AG04449 (cell line): ENCODE measurements at places on chromosomes 2 and 18.

DNA sequence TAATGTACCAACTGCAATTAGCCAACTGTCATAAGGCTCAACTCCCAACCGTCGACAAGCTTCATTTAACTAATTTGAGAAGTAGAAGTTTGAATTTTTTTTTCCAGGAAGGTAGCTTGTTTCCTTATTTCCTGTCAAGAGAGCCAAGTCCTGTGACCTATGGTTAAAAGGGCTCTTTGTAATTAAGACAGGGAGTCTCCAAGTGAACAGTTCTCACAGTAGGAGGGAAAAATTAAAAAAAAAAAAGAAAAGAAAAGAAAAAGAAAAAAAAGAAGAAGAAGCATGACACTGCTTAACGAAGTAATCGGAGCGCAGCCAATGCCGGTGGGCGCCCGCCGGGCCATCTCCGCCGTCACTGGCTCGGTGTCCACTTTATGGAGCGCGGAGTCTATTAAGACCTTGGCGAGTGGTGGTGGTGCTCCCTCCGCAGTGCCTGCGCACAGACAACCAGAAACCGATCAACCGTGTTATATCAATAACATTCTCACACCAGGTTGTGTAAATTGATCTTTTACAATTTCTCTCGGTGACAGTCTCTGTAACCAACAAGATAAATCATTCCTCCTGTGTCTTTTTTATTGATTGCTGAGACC lies 197.2 kb upstream of the POU3F3 start:
- DNase-seq = no peak

DNA sequence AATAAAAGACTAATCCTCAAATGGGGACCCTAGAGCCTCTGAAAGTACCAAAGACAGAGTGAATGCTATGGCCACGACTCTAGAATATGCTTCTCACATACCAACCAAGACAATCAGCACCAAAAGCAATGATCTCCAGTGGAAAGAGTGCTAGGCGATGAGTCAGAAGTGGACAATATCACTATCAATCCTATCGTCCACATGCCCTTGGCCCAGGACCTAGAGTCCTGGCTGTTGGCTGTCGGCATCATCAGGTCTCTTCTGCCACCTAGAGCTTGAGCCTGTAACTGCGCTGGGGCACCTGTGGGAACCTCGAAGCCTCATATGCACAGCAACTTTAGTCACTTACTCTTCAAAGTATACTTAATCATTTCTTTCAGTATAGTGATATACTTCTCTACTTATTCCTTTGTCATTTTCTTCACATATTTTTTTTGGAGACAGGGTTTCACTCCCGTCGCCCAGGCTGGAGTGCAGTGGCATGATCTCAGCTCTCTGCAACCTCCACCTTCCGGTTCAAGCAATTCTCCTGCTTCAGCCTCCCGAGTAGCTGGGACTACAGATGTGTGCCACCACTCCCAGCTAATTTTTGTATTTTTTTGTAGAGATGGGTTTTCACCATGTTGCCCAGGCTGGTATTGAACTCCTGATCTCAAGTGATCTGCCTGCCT lies 29.7 kb downstream of the NOL10 start:
- DNase-seq = peak; percentile 50

GRCh38 chr2:140473851-140474250 lies 1657.0 kb downstream of the LRP1B start:
- DNase-seq = no peak

- DNase-seq = no peak
These were observed 55.1 kb downstream of the ATP8B1 start for GRCh38 chr18:57747809-57748680.

- DNase-seq = no peak
These were observed 8.8 kb downstream of the PPM1G start for GRCh38 chr2:27400348-27401135.

DNA sequence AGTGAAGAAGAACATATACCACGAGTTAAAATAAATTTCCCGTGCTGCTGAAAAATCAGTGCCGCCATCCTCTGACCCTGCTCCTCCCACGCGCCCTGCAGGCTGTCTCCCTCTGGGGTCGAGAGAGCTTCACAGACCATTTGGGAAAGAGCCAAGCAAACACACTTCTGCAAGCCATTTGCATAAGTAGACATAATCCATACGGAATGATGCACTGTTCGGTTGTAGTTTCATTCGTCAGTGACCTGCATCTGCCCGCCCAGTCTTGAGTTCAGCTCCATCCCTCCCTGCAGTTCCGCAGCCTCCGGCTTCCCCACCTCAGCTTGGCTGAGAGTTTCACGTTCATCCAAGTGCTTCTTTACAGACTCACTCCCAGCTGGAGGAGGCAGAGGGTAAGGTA lies 69.6 kb downstream of the TRAPPC12 start:
- DNase-seq = no peak

DNA sequence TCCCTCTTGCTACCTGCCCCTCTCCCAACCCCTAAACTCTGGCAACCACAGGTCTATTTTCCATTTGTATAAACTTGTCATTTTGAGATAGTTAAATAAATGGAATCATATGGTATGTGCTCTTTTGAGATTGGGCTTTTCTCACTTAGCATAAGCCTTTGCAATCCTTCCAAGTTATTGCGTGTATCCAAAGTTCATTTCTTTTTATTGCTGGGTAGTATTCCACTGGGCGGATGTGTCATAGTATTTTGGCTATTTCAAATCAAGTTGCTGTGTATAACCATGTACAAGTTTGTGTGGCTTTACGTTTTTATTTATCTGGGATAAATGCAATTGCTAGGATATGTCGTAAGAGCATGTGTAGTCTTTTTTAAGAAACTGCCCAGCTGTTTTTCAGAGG lies 55.5 kb upstream of the CUL3 start:
- no peak for DNase-seq

DNA sequence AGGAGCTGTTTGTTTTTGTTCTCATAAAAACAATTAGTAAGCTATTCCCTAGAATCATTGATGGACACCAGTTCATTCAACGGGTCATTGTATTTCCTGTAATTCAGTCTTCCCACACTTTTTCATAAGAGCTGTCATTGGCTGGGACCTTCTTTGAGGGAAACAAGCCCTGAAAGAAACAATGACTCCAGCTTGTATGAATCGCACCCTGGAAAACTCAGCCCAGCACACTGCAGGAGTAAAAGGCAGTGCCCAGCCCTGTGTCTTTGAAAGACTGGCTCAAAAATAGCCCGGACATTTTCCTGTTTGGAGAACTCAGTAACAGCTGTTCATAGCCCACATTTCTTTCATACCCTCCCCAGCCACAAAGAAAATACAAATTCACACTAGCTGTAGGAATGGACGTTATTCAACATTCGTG lies 81.5 kb downstream of the NCKAP5 start:
- DNase-seq = no peak

DNA sequence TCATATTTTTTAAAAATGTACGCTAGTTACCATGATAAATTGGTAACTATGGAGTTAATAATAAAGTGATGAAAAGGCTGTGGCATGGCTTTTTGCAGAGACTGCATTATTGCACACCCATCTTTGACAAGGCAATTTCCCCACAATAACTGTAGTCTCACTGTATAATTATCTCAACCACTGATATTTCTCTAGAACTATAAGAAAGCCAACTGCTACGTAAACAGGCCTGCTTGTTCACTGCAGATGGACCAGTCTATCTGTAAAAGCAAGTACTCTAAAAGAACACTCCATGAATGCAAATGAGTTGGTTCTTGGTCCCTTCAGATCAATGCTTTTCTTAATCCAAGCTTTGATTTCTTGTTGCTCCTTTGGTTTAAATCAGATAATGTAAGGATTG lies 218.7 kb downstream of the RBM43 start:
- no peak for DNase-seq
